Thoracic aorta (tissue), 2 donors: ENCODE measurements at places on chromosomes 3 and 15. TPM values are rescaled to one million over a fixed set of nuclear protein-coding genes. Genes with fewer than 3 reads are reported as not detected.

SLC27A2 gene
- total RNA-seq, result not detected

GXYLT2 gene
- total RNA-seq, result 32.4 TPM

MCF2L2 gene
- total RNA-seq, result 0.85 TPM

ZNF502 gene
- total RNA-seq, result 3.7 TPM

TNFSF10 gene
- 13.8 TPM for total RNA-seq

TM4SF4 gene
- not detected for total RNA-seq

DNA sequence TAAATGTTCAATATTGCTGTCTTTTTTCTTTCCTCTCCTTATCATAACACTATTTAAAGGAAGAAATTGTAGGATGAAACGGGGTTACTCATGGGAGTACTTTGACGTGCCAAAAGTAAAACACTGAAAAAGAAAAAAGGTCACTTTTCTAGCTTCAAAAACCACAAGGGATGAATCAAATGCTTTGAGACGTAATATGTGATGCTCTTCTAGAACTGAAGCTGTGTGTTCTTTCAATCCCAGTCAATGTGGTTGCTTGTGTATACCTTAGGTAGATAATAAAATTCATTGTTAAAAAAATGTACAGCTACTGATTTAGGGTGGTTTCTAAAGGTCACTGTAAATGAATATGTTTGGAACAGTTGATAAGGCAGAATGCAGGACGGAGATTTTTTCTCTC lies 538.8 kb upstream of the ZNF717 start:
- no peak overlapping the region for H3K4me3 ChIP-seq
- no peaks in the 10 kb centered on the region for H3K4me1 ChIP-seq
- H3K27me3 ChIP-seq, result no peaks in the 10 kb centered on the region
- no peak for DNase-seq

- no peaks in the 10 kb centered on the region for H3K36me3 ChIP-seq
- no peaks in the 10 kb centered on the region for H3K4me1 ChIP-seq
- no peaks in the 10 kb centered on the region for H3K27me3 ChIP-seq
Measured at GRCh38 chr15:63358241-63359029, 23.2 kb downstream of the CA12 start.

DNA sequence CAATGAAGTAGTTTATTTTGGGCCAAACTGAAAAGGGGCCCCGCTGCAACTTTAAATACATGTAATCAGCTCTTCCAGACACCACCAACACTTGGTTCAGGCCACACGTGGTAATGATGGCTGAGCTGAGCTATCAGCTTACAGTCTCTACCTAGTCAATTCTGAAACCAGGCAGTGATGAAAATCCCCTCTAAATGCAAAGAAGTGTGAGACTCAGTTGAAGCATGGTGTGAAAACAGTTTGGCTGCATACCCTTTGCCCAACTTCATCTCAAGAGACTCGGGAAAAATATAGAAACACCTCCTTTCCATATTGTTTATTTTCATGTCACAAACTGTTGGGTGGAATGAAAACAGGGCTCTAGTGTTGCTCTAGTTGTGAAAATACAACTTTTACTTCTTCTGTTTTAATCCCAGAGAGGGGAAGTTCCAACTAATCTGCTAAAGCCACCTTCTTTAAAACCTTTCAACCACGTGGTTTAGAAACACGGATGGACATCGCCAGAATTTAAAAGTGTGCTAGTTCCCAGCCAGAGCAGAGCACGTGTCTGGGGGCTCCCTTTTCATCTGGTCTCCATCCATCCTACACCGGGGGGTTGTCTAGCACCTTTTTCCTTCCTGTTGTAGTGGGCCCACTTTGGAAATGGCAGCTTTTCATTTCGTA lies 229.1 kb downstream of the EPHB1 start:
- no peaks in the 10 kb centered on the region for H3K27me3 ChIP-seq
- no peak overlapping the region for H3K27ac ChIP-seq
- no peaks in the 10 kb centered on the region for H3K4me1 ChIP-seq
- H3K36me3 ChIP-seq, result no peaks in the 10 kb centered on the region
- no peak overlapping the region for H3K4me3 ChIP-seq

DNA sequence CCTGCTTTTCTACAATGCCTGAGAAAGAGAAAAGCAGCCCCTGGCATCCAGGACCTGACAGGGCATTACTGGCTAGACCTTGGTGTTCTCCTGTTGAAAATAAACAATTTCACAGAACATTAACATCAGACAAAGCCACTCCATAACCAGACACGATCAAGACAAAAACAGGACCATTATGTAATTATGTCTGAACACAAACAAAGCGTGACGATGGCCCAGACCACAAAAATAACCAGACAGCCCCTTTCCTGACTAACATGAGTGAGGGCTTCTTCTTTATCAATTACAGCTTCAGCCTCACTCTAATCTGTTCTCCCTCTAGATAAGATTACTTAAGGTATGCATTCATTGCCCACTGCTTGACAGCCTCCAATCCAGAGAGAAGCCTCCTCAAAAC lies 172.7 kb upstream of the LMCD1 start:
- H3K4me3 ChIP-seq, result no peak overlapping the region
- no peaks in the 10 kb centered on the region for H3K27me3 ChIP-seq
- H3K4me1 ChIP-seq, result no peaks in the 10 kb centered on the region
- no peak for DNase-seq
- no peaks in the 10 kb centered on the region for H3K36me3 ChIP-seq

DNA sequence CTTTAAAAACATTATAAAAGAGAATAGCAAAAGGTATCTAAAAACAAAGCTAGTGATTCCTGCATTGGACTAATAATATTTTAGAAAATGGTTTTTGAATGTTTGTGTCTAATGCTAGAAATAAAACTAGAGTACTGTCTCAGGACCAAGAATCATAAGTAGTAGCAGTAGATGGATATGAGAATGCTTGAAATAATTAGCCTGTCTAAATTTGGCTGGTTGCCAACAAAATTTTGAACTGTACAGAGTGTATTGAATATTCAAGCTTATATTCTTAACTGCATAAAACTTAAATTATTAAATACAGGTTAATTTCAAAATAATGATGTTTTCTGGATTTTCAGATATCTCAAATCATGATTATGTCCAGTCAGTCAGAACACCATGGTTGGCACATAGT lies 14.0 kb downstream of the ABHD5 start:
- no peak for DNase-seq
- H3K27ac ChIP-seq, result no peak overlapping the region
- H3K4me1 ChIP-seq, result no peaks in the 10 kb centered on the region
- no peaks in the 10 kb centered on the region for H3K27me3 ChIP-seq
- no peaks in the 10 kb centered on the region for H3K36me3 ChIP-seq

DNA sequence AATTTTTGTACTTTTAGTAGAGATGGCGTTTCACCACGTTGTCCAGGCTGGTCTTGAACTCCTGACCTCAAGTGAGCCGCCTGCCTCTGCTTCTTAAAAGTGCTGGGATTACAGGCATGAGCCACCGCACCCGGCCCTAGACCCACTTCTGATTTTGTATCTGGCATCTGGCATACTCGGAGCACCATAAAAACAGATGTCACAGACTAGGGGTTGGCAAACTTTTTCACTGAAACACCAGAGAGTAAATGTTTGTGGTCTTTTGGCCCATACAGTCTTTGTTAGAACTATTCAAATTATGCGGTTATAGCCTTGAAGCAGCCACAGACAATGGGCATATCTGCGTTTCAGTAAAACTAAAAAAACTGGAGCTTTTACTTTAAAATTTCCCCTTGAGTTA lies 110.7 kb downstream of the TJP1 start:
- no peaks in the 10 kb centered on the region for H3K4me1 ChIP-seq
- no peaks in the 10 kb centered on the region for H3K27me3 ChIP-seq
- no peak overlapping the region for H3K27ac ChIP-seq
- peaks cover 27% of the 10 kb centered on the region for H3K36me3 ChIP-seq
- no peak for DNase-seq
- H3K4me3 ChIP-seq, result no peak overlapping the region

DNA sequence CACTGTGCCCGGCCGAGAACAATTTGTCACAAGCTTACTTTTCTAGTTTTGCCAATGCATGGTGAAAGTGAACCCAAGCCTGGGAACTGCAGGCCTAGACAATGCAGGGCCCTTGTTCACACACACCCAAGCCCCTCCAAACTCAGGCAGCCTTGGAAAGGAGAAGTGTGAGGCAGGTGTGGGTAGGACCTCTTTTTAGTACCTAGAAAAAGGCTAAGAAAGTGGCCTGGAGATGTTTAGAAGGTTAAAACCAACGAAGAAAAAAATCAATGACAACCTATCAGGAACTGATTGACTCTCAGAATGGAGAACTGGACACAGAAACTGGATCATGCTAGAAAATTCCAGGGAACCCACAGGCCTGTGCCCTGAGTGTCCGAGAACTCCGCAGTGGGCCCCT lies 18.8 kb downstream of the IDH2 start:
- peaks cover 20% of the 10 kb centered on the region for H3K36me3 ChIP-seq
- DNase-seq, result no peak
- H3K4me1 ChIP-seq, result peaks cover 6% of the 10 kb centered on the region
- no peak overlapping the region for H3K27ac ChIP-seq

- peaks cover 43% of the 10 kb centered on the region for H3K36me3 ChIP-seq
- H3K4me1 ChIP-seq, result peaks cover 18% of the 10 kb centered on the region
- peak overlapping the region; percentile 90 for H3K27ac ChIP-seq
- DNase-seq, result peak; percentile 64
Measured at GRCh38 chr15:98946301-98947255, 61.0 kb downstream of the PGPEP1L start.

GRCh38 chr15:100780208-100780800 lies 99.3 kb upstream of the ALDH1A3 start:
- H3K4me3 ChIP-seq, result no peak overlapping the region
- no peaks in the 10 kb centered on the region for H3K4me1 ChIP-seq
- no peaks in the 10 kb centered on the region for H3K36me3 ChIP-seq
- no peak overlapping the region for H3K27ac ChIP-seq
- no peaks in the 10 kb centered on the region for H3K27me3 ChIP-seq
- DNase-seq, result no peak

GRCh38 chr3:94996743-94997142 lies 933.9 kb downstream of the NSUN3 start:
- no peaks in the 10 kb centered on the region for H3K27me3 ChIP-seq
- H3K4me1 ChIP-seq, result no peaks in the 10 kb centered on the region
- no peak overlapping the region for H3K27ac ChIP-seq
- no peak overlapping the region for H3K4me3 ChIP-seq
